ENCODE measurements at places on chromosomes 12 and 14. TPM values are rescaled to one million over a fixed set of nuclear protein-coding genes. Genes with fewer than 3 reads are reported as not detected.

- no peaks in the 10 kb centered on the region for H3K4me1 ChIP-seq
- H3K4me3 ChIP-seq = no peak overlapping the region
- no peak for DNase-seq
- H3K27ac ChIP-seq = no peak overlapping the region
These were observed 93.9 kb upstream of the RASSF8 start for GRCh38 chr12:25864306-25865276.

DNA sequence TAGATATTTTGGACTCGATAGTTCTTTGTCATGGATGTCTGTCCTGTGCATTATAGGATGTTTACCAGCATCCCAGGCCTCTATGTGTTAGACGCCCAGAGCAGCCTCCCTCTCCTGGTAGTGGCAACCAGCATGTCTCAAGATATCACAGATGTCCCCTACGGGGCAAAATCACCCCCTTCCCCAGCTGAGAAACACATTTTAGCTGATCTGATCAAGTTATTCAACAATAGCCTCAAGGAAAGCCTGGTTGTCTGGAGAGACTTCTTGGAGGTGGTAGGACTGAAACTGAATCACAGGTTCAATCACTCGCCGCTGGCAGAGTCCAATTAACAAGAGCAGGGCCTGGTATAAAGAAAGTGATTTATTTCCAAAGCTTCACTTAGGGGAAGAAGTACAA lies 17.6 kb downstream of the BDKRB1 start:
- H3K36me3 ChIP-seq = no peaks in the 10 kb centered on the region
- H3K4me3 ChIP-seq = no peak overlapping the region
- DNase-seq = no peak

CLEC1A gene
- total RNA-seq = not detected

ARG2 gene
- 0.78 TPM for total RNA-seq

KERA gene
- total RNA-seq = not detected

ARL6IP4 gene
- 137 TPM for total RNA-seq

- DNase-seq = no peak
- H3K27me3 ChIP-seq = no peaks in the 10 kb centered on the region
- H3K4me1 ChIP-seq = no peaks in the 10 kb centered on the region
These were observed 23.2 kb downstream of the HSPB8 start for GRCh38 chr12:119201789-119202543.

- H3K27me3 ChIP-seq = no peaks in the 10 kb centered on the region
- no peak overlapping the region for H3K4me3 ChIP-seq
- H3K4me1 ChIP-seq = no peaks in the 10 kb centered on the region
- no peak for DNase-seq
- no peak overlapping the region for H3K27ac ChIP-seq
These were observed 27.3 kb upstream of the FRS2 start for GRCh38 chr12:69442894-69443293.

- no peak for DNase-seq
- no peaks in the 10 kb centered on the region for H3K4me1 ChIP-seq
- H3K36me3 ChIP-seq = no peaks in the 10 kb centered on the region
- no peak overlapping the region for H3K27ac ChIP-seq
- H3K4me3 ChIP-seq = no peak overlapping the region
These were observed 353.9 kb upstream of the TBX3 start for GRCh38 chr12:115037830-115038229.

CLEC9A gene
- 0.29 TPM for total RNA-seq

GRCh38 chr14:103593577-103593976 lies 30.8 kb downstream of the COA8 start:
- no peaks in the 10 kb centered on the region for H3K27me3 ChIP-seq
- H3K4me3 ChIP-seq = no peak overlapping the region
- no peak overlapping the region for H3K27ac ChIP-seq
- no peaks in the 10 kb centered on the region for H3K36me3 ChIP-seq
- H3K4me1 ChIP-seq = no peaks in the 10 kb centered on the region
- DNase-seq = no peak

FBXL14 gene
- 28.1 TPM for total RNA-seq

DNA sequence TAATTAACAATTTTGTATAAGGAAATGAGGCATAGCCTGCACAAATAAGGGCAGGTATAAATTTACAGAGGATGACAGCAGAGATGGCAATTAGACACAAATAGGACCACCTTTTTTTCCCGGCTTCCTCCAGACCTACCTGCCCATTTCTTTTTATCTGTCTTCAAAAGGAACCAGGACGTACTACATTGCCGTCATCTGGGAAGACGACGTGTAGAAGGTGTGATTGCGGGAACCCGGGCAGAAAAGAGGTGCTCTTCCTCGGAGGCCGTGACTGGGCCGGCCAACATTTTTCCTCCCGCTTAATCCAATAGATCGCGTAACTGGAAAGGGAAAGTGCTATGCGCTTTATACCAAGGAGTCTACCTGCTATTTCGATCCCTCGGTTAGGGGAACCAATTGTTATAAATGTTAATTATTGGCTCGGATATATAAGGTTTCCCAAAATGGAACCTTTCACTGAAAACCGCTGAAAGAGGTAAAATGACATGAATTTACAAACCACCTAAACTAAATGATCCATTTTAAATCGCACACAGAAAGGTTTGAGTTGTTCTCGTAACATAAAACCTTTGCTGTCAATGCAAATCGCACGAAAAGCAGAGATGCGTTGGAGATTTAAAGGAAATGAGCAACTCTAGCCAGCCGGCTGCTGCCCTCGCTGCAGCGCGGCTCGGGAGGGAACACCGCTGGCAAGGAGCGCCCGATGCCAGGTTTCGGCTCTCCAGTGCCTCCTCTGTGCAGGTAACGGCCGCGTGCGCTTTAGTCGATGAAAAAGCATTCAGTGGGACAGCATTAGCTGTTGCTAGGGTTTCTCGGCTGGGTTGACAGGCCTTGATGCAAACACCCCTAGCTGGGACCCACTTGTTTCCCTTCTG lies 2.8 kb upstream of the SIX1 start:
- no peak overlapping the region for H3K4me3 ChIP-seq
- no peak overlapping the region for H3K27ac ChIP-seq
- no peak for DNase-seq
- peaks cover 14% of the 10 kb centered on the region for H3K27me3 ChIP-seq
- H3K4me1 ChIP-seq = peaks cover 28% of the 10 kb centered on the region
- no peaks in the 10 kb centered on the region for H3K36me3 ChIP-seq

- H3K4me3 ChIP-seq = no peak overlapping the region
- H3K36me3 ChIP-seq = no peaks in the 10 kb centered on the region
- H3K27me3 ChIP-seq = no peaks in the 10 kb centered on the region
- no peak overlapping the region for H3K27ac ChIP-seq
These were observed 3.6 kb downstream of the YBX3 start for GRCh38 chr12:10719482-10719881.

DNA sequence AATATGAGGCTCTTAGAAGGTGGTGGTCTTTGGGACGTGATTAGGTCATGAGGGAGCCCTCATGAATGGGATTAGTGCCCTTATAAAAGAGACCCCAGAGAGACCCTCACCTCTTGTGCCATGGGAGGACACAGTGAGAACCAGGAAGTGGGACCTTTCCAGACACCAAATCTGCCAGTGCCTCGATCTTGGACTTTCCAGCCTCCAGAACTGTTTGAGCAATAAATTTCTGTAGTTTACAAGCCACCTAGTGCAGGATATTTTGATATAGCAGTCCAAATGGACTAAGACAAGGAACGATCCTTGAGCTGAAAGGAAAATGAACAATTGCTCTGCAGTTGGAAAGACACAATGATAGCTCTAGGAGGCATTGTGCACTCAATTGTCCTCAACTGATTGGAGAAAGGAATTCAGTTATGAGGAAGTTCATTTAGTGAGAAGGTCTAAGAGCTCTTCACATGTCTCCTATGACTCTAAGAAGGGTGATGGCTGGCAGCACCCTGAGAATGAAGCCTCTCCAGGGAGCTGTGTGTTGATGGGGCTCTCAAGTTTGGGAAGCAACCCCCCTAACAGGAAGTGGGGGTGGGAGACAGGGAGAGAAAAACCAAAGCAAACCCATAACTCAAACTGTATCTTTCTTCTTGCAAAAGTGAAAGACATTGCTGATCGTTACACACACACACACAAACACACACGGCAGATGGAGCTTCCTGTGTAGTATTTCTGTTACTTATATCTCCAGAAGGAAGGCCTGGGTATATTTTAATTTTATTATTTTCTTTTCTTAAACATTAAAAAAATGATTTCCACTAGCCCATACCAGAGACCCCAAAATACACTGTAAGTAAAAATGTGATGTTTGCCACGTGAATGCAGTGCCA lies 21.0 kb downstream of the CHST11 start:
- H3K27me3 ChIP-seq = no peaks in the 10 kb centered on the region
- no peak for DNase-seq
- peak overlapping the region; percentile 28 for H3K4me3 ChIP-seq
- peak overlapping the region; percentile 49 for H3K27ac ChIP-seq
- H3K36me3 ChIP-seq = no peaks in the 10 kb centered on the region
- H3K4me1 ChIP-seq = peaks cover 66% of the 10 kb centered on the region

C12orf60 gene
- not detected for total RNA-seq

RDH12 gene
- not detected for total RNA-seq

DNA sequence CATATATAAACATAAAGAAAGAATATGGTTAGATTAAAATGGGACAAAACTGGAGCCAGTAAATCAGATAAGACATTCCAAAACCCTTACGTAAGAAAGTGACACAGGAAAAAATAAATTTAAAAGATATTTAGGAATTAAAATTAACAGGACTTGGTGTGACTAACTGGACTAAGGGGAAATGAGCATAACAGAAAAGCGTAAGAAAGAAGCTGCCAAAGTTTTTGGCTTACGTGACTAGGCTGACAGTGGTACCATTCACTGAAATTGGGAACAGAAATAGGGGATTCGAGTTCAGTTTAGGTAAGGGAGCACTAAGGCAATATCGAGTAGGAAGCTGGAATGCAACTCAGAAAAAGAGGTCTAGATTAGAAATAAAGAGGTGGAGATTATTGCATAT lies 7.8 kb downstream of the CDK17 start:
- no peak overlapping the region for H3K27ac ChIP-seq
- H3K4me3 ChIP-seq = no peak overlapping the region
- no peaks in the 10 kb centered on the region for H3K27me3 ChIP-seq
- peaks cover 39% of the 10 kb centered on the region for H3K4me1 ChIP-seq

ANO4 gene
- total RNA-seq = not detected

DEPDC4 gene
- total RNA-seq = 1.3 TPM

DNA sequence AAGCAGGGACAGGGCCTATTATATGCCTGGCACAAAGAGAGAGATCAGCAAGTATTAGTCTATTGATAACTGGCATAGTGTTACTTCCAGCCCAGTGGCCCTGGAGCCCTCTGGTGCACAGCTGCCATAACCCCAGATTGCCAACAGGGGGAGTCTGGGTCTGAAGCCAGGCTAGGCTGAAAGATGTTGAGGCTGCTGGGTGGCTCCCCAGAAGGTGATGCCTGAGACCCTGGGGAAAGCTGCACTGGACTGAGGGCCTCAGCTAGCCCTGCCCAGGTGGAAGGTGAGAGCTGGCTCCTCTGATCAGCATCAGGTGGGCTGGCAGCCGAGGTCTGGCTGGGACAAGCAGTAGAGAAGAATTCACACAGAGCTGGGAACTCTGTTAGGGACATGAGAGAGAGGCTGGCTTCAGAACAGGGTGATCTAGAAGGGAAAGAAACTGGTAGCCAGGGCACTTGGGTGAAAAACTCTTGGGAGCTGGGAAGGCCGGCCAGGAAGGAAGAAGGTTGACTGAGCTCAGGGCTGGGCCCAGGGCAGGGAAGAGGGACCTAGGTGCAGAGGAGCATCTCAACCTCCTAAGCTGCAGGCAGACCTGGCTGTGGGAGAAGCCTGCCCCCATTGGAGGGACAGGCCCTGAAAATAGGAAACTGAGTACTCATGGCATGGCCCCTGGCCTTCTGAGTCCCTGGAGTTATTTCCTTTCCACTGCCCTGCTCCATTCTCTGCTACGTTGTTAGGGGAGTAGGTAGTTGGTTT lies 3.9 kb downstream of the GZMH start:
- H3K36me3 ChIP-seq = no peaks in the 10 kb centered on the region
- no peak overlapping the region for H3K4me3 ChIP-seq
- no peaks in the 10 kb centered on the region for H3K4me1 ChIP-seq
- H3K27ac ChIP-seq = no peak overlapping the region

DNA sequence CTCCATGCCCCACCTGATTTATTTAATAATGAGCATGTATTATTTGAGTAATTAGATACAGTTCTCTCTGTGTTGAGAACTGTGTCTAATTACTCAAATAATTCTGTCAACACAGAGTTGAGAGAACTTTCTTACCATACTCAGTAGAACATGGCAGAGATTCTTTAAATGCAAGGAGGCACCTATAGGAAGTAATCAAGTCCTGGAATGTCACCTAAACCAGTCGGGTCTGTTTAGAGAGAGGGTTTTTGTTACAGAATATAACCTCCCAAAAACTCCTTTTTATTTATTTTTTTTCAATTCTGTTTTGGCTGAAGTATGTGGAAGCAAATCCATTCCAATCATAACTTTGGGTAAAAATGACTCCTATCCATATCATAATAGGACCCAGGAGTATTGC lies 37.5 kb upstream of the CIT start:
- no peak overlapping the region for H3K27ac ChIP-seq
- DNase-seq = no peak

RTL1 gene
- not detected for total RNA-seq

KRT75 gene
- not detected for total RNA-seq

RNASE7 gene
- total RNA-seq = not detected

DNA sequence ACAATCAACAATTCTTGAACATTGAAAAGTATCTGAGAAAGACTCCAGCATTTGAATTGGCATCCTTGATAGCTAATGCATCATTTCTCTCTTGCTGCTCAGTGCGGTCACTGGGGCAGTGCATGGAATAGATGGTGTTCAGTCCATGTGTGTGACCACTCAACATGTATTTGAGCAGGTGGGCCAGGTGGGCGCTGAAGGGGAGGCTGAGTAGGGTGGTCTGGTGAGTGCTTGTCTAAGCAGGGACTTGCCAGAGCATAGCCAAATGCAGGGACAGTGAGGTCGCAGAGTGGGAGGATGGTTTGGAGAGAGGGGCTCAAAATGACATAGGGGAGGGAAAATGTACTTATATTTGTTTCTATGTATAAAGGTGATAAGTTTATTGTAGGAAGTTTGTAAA lies 409.0 kb downstream of the TMEM121 start:
- no peak for DNase-seq
- no peaks in the 10 kb centered on the region for H3K27me3 ChIP-seq
- H3K4me1 ChIP-seq = no peaks in the 10 kb centered on the region
- H3K4me3 ChIP-seq = no peak overlapping the region
- no peaks in the 10 kb centered on the region for H3K36me3 ChIP-seq

GRCh38 chr12:112664569-112664968 lies 127.0 kb upstream of the RPH3A start:
- H3K27ac ChIP-seq = no peak overlapping the region
- no peaks in the 10 kb centered on the region for H3K36me3 ChIP-seq
- no peak for DNase-seq
- H3K27me3 ChIP-seq = no peaks in the 10 kb centered on the region

DNA sequence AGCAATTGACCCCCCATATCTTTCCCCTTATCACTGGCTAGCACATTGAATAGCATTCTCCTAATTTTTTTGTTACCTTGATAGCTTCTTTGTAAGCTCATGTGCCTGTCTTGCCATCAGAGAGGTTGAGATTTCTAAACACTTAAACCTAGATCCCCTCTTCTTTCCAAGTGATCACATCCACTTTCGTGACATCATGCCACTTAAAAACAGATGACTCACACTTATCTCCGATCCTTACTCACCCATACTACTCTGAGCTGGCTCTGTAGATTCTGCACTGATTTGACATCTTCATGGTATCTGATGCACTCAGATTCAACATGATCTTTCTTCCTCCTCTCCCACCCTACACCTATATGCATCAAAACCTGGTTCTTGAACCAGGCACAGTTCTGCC lies 10.5 kb downstream of the GPR137C start:
- H3K27ac ChIP-seq = no peak overlapping the region
- no peak overlapping the region for H3K4me3 ChIP-seq
- H3K27me3 ChIP-seq = no peaks in the 10 kb centered on the region
- DNase-seq = no peak
- no peaks in the 10 kb centered on the region for H3K4me1 ChIP-seq

All from naive thymus-derived CD4-positive, alpha-beta T cell (primary cell).